T-helper 2 cell treated with Interferon-gamma antibody and Interleukin-4, amounts not matched to agents 5 μg/mL and 100 μg/mL, for 36 hours (primary cell): ENCODE measurements at places on chromosomes 7 and 10.
A peak's percentile ranks its signal among the peaks of the same experiment; 100 is the strongest.

- no peak for DNase-seq
Measured at GRCh38 chr10:63161592-63161991, 28.5 kb downstream of the NRBF2 start.

GRCh38 chr10:69327463-69328379 lies 49.4 kb downstream of the HK1 start:
- no peak for DNase-seq

GRCh38 chr10:68231106-68231816 lies 652 bp downstream of the ATOH7 start:
- DNase-seq, result peak; percentile 51

- no peak for DNase-seq
Measured at GRCh38 chr10:119454316-119454715, 88.2 kb downstream of the RGS10 start.

DNA sequence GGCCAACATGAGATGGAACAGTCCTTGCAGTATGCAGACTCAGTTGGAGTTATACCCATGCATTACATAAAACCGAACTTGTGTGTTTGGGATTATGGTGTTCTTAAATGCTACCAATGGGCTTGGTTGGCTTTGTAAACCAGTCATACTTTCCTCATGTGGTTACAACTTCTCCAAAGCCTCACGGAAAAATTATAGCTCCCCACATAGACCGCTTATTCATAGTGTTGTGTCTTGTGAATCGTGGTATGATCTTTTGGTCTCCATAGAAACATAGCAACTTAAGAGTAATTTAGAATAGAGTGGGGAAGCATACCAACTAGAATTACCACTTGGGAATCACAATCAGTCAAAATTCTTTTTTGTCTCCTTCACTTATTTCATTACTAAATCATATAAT lies 112.3 kb upstream of the FZD1 start:
- no peak for DNase-seq

DNA sequence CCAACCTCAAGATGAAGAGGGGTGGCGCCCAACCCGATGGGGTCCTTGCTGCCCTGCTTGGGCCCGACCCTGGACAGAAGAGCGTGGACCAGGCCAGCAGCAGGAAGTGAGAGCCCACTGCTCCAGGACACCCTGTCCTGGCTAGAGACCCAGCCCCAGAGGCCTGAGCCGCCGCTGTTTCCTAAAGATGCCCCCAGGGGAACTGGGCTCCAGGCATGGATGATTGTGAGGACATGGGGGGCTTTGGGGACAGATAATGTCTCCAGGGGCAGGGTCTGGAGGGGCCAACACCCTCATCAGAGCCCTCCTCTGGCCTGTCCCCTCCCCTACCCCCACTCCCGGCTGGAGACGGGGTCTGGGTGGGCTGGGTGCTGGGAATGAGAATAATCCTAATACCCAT lies 71.7 kb downstream of the MYL10 start:
- no peak for DNase-seq

GRCh38 chr10:97919012-97919411 lies 69.4 kb downstream of the GOLGA7B start:
- DNase-seq, result no peak

DNA sequence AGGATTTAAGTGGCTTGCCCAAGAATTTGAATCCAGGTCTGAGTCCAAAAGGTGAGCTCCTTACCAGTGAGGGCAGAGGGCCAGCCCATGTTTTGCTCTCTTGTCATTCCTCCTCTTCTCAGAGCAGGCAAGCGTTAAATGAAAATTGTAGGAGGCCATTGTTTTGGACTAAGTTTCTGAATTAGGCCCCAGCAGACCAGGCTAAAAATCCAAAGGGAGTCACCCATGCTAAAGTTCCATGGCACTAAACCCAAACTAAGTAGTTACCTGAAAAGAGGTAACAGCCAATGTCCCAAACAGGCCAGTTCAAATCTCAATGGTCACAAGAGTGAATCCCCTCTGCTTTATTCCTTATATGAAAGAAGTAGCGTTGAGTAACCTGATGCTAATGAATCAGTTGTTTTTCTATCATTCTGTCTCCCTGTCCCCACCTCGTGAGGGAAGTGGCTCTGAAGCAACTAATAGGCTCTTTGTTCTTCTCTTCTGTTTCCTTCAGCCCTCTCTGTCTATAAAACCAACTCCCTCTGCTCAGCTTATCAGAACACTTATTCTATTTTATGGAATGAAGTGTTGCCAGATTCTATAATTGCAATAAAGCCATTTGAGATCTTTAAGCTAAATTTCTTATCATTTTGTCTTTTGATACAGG lies 17.5 kb upstream of the CDH23 start:
- no peak for DNase-seq

GRCh38 chr10:10989669-10990068 lies 28.0 kb upstream of the CELF2 start:
- no peak for DNase-seq

DNA sequence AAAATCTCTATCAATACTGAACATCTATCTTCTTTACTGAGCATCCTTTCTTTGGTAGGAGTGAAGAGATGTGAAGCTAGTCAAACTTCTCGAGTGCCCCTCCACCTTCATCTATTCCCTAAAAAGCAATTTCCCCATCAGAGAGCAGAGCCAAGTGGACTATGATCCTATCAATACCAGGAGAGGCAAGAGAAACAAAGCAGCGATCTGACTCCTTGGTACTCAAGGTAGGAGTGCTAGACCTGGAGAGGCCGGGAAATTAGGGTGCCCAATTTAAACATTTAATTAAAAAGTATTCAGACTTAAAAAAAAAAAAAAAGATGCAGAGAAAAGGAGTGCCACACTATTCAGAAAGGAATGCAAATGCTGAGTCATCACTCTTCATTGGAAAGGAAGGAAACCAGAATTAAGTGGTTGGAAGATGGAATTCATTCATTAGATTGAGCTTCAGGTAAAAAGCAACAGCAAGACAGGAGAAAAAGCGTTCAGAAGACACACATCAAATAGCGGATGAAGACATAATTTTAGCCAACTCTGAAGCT lies 1.6 kb downstream of the TIAL1 start:
- DNase-seq, result no peak

- DNase-seq, result no peak
Measured at GRCh38 chr7:143042790-143043271, 9.3 kb upstream of the OR6V1 start.

DNA sequence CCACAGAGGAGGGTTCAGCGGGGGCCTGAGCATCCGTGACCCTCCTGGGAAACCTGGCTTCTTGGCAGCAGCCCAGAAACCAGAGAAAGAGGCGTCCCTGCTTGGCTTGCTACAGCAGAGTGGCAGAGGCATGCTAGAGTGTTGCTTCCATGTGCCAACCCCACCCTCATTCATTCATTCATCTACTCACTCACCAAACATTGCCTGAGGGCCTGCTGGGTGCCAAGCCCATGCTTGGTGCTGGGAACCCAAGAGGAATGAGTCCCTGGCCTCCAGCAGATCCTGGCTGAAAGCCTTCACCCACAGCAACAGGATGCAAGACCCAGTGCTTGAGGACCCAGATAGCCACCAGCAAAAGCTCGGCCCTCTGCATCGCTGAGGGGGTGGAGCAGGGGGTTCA lies 129.0 kb downstream of the CDH23 start:
- DNase-seq, result no peak

DNA sequence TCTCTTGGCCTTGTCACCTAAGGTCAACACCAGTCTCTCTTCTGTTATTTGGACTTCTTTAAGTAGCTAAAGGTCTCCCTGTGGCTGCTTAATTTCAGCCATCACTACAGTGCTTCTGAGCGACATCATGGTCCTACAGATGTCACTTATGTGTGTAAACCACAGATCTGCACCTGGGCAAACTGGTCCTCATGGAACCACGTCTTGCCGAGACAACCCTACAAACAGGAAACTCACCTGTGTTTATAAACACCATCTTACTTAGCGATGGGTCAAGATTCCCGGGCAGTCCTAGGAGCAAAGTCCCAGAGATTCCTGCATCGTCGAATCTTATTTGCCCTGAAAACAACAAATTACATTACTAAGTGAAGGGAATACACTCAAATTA lies 27.8 kb downstream of the KLF6 start:
- no peak for DNase-seq

DNA sequence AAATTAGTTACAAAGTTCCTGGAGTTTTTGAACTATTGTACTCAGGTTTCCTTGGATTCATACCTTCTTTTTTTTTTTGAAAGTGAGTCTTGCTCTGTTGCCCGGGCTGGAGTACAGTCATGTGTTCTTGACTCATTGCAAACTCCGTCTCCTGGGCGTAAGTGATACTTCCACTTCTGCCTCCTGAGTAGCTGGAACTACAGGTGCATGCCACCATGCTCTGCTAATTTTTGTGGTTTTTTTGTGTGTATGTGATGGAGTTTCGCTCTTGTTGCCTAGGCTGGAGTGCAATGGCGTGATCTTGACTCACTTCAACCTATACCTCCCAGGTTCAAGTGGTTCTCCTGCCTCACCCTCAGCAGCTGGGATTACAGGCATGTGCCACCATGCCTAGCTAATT lies 22.3 kb downstream of the MCM10 start:
- DNase-seq, result no peak

DNA sequence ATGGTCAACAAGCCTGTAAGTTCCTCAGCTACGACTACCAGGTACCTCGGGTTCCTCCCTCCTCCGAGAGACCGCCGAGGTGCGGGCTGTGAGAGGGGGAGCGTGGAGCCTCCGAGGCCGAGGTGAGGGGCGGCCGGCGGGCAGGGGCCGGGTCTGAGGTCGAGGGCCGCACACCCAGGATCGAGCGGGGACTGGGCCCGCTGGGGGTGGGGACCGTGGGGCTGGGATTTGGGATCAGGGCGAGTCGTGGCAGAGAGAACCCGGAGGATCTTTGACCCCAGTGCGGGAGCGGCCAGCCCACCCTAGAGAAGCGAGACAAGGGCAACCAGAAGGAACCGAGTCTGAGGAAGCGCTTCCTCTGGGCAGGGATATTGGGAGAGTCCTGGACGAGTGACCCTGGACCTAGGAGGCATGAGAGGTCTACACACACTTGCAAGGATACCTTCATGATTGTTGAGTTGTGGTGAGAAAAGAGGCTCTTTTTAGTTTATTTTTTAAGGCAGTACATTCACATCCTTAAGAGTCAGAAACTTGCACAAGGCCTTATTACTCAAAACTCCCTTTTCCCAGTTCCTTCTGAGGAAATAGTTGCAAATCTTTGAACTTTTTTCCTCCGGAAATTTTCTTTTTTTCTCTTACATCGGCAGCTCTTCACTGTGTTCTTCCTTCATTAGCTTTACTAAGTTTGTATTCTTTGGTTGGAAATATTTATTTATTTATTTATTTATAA lies 395 bp downstream of the ZNF487 start:
- no peak for DNase-seq

DNA sequence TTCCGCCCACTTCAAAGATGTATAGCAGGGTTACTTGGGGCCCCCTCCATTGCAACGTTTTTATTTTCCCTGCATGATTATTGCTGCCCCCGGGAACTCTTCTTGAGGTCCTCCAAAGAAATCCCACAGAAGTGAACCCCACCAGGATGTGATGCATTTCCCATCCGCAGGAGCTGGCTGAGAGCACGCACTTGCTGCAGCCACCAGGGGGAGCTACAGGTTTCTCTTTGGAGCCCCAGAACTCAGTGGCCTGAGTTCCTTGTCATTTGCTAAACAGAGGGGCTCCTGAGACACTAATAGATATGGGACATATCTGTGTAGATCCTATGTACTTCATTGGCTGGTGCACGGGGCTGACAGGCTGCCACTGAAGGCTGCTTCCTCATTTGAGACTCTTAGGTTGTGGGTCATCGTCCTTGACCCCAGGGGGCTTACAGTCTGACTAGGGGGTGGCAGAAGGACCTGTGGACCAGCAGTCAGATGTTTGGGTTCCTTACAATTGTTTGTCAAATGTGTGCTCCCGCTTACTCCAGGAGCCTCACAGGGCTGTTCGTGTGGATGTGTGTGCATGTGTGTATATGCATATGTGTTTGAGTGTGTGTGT lies 52.3 kb upstream of the ENO4 start:
- DNase-seq, result peak; percentile 39

DNA sequence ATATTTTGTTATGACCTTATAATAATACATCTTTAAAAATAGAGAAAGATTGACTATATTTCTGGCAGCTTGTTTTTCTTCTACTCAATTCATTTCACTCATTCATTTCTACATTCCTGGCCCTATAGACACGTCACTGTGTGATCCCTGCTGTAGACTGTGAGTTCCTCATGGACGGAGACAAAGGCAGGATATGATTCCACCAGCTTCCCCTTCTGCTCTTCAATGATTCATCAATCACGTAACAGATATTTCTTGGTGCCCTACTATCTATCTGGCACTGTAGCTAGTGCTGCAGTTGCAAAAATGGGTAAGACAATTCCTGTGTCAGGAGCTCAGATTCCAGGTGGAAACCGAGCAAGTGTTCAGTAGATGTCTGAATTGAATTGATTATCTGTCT lies 415.0 kb downstream of the SFMBT2 start:
- DNase-seq, result no peak

GRCh38 chr7:103011650-103012049 lies 62.9 kb downstream of the FBXL13 start:
- DNase-seq, result no peak
